ENCODE measurements at places on chromosomes 16 and 17.

DNA sequence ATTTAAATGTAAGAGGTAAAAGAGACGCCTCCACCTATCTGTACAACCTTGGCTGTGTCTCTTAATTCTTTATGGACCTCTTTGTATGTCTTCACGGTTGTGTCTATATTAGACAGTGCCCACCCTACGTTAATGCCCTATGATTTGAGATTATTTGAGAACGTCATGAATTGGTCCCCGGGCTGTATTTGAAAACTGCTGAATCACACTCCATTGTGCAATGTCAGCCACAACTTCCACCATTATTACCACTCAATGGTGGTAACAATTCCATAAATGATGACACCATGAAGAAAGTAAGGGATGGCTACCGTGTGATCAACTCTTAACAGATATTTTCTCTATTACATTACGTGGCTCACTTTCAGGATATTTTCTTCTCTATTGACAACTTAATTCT is 182.4 kb upstream of the RBFOX1 start:
- DNase-seq = no peak

DNA sequence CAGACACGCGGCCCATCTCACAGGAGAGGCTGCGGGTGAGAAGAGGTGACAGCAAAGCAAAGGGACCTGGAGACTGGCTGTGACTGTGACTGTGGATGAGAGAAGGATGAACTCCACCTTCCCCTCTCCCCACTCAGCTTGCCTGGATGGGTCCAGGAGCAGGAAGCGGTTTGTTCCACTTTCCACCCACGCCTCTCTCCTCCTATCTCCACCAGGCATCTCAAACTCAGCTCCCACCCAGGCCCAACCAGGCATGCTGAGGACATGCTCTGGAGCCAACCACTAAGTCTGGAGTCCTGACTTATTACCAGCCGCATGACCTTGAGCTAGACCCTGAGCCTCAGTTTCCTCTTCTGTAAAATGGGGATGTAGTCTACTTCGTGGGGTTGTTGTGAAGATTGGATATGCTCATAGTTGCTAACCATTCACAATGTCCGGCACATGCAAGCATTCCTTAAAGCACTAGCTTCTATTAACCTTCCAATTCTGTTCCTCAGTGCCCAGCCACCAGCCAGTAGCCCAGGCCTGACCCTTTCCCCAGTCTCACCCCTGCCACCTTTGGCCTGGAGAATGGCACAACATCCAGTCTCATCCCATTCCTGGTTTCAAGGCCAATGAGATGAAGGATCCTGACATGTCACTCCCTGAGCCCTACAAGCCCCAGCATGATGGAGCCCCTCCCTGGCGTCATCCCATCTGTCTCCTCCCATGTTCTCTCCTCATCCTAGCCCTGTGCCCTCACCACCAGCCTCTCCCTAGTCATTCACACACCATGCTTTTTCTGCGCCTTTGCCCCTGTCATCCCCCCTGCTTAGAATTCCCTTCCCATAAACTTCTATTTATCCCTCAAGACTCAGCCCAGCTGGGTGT is 2.3 kb downstream of the GAS2L2 start:
- no peak for DNase-seq

DNA sequence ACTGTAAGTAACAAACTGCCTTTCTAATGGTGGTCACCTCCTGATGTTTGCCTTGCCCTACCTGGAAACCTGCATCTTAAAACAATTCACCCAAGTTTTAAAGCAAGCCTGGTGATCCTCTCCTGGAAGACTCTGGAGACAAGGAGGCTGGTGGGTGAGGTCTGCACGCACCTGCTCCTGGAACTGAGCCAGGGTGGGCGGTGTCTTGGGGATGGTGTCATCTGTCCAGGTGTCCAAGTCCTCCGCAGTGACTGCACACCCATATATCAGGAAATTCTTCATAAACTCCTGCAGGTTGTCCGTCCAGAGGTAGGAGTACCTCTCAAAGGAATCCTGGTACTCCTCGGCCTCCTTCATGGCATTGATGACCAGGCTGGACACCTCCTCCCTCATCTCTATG is 44.9 kb downstream of the DNAH17 start:
- no peak for DNase-seq

DNA sequence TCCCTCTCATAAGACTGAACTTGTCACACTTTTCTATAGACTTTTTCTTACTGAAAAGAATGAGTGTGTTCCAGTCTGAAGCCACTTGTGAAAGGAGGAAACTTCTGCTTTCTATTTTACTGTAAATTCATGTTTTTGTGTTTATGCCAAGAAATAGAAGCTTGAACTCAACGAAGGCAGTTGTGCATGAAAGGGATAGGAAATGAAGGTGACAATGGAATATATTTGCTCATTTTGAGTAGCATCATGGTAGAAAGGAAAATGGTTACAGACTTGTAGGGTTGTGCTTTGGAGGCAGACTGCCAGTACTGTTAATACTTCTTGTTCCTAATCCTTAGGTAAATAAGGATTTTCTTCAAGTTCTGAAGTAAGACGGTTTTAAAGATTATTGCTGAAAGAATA is 8.1 kb downstream of the CLTC start:
- no peak for DNase-seq

DNA sequence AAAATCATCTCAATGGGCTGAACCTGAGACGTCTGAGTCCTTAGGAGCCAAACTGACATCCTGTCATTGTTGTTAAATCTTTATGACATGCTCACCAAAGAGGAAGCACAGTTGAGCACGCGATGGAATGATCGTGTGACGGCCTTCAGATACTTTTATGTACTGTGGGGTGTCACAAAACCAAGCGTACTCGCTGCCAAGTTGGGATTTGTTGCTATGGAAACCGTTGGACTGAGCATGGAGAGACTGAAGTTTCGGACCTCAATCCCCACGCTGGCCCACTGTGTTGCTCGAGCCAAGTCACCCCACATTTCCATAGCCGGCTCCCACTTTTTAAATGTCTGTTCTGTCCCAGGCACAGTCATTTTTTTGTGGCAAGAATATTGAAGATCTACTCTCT is 222.8 kb upstream of the SDK2 start:
- no peak for DNase-seq

GRCh38 chr16:23217646-23218045 is 35.1 kb downstream of the SCNN1G start:
- no peak for DNase-seq

- DNase-seq = no peak
These were observed 53.1 kb upstream of the ABCC11 start for GRCh38 chr16:48300391-48300856.

DNA sequence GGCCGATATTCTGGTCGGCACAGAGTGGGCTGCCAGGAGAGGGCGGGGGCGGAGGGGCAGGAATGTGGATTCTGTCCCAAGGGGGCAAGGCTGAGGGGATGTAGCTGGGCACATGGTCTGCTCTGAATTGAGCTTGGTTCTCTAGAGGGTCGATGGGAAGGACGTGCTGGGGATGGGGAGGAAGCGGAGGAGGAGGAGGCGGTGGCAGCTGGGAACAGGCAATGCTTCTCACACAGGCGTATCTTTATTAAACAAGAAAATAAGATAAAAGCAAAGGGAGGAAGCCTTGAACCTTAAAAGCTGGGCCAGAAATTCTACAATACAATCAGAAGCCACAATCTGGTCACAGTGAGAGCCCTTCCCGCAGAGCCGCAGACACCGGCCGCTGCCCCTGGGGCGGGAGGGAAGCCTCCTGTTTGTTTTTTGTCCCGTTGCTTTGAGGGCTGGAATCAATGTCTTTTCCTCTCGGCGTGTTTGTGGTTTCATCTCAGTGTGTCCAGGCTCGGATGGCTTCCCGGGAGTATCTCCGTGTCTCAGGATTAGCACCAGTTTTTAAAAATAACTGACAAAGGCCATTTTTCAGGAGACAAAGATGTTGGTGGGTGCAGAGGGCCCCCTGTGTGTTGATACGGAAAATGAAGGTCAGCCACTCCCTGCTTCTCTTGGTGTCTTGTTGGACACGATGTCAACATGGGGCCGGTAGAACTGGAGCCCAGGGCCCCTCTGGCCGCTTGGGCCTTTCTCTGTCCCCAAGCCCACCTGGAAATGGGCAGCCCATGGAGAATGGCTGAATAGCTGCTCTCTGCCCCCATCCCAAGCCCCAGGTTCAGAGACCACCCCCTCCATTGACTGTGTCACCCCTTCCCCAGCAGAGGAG is 12.3 kb upstream of the SLC7A5 start:
- DNase-seq = no peak

GRCh38 chr16:22070361-22071330 is 21.7 kb upstream of the VWA3A start:
- no peak for DNase-seq

DNA sequence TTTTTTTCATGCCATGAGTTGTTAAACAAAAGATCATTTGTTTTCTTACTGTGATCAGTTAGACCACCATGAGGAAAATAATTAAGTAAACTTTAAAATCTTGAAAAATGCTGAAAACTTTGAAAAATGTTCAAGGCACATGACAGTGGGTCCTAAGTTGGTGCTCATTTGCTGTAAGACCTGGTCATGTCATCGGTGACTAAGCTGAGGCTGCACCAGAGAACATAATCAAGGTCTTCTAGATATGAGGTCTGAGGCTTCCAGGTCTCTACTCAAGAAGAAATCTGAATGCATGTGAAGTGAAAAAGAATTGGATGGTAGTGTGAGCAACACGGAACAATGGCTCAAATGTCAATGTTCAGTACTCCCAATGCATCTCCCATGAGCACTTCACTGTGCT is 87.6 kb downstream of the CFDP1 start:
- no peak for DNase-seq

DNA sequence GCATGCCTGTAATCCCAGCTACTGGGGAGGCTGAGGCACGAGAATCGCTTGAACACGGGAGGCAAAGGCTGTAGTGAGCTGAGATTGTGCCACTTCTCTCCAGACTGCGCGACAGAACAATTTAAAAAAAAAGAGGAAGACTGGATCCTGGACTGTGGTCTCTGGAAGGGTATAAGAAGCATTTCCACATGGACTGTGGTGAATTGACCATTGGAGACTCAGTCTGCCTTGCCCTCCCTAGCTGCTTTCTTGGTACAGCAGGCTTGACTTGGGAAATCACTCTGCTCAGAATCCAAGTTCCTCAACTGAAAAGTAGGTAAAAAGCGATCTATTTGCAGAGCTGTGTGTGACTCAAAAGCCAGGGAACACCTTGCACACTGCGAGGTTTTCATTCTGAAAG is 1.0 kb upstream of the MGRN1 start:
- no peak for DNase-seq

DNA sequence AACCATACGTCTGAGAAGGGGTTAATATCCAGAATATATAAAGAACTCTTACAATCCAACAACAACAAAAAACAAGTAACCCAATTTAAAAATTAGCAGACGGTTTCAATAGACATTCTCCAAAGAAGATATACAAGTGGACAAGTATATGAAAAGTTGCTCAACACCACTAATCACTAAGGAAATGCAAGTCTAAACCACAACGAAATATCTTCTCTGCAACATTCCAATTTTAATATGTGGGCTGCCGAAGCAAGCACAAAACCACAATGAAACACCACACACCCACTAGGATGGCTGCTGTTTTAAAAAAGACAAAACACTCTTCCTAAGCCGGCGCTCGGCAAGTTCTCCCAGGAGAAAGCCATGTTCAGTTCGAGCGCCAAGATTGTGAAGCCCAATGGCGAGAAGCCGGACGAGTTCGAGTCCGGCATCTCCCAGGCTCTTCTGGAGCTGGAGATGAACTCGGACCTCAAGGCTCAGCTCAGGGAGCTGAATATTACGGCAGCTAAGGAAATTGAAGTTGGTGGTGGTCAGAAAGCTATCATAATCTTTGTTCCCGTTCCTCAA is 5.9 kb upstream of the SLC13A2 start:
- DNase-seq = no peak

GRCh38 chr17:51425773-51426172 is 165.4 kb downstream of the UTP18 start:
- DNase-seq = no peak

DNA sequence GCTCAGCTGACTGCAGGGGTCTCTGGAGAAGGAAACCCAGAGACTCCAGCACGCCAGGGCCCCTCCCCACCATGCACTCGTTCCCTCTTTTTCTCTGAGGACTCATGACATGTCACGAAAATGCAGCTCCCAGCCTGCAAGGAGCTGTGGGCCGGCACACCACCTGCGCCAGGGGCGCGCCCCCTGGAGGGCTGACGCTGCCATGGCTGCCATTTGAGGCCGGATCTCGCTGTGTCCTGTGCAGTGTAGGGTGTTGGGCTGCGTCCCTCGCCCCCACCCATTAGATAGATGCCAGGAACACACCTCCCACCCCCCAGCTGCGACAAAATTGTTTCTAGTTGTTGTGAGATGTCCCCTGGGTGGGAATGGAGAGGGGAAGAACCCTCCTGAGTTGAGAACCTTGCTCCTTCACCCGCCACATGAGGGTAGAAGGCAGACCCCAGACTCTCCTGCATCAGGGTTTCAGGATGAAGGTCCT is 8.2 kb downstream of the SYNGR2 start:
- DNase-seq = peak; percentile 64

DNA sequence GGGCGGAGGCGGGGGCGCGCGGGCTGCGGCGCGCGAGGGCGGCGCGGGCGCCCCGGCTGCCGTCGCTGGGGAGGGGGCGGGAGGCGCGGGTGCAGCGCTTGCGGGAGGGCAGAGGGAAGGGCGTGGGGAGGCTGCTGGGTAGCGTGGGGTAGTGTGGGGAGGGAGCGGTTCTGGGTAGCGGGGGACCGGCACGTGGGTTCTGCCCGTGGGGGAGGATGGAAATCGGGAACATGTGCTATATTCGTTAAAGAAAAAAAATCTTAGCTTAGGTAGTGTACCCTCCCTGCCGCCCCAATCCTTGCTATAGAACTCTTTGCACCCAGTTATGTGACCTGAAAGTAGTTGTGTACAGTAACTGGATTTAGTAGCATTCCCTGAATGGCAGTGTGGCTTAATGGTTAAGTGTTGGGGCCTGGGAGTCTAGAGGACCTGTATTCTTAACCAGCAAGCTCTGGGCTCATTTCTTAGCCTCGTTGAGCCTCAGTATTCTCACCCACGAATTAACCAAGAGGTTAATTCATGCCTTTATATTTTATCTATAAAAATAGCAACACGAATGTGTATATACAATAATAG is 646 bp downstream of the RABEP1 start:
- peak; percentile 24 for DNase-seq

DNA sequence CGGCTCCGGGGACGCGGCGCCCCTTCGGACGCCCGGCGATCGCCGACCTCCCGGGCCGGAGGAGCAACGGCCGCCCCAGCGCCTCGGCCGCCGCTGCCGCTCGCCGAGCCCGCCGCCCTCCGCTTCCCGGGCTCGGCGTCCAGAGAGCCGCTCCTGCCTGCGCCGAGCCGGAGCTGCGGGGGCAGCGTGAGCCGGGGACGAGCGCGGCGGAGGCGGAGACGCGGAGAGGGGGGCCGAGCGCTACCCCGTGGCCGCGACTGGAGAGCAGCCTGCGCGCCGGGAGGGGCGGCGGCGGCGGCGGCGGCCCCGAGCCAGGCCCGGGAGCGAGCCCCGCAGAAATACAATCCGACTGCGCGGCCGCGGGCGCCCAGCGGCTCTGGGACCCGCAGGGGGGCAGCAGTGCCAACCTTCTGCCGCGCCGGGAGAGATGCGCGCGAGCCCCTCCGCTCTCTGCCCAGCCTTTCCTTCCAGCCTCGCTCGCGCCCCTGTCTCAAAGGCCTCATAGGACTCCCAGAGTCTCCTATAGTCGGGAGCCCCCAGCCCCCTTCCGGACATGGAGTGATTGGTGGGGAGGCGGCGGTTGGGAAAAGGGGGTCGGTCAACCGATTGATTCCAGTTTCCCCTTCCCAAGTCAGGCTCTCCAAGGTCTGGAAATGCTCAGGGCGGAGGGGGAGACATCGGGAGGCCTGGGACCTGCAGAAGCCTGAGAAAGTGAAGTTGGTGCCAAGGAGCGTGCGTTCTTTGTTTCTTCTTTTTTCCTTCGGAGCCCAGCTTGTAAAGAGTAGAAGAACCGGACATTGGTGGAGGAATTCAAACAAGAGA is 1.0 kb upstream of the SDK2 start:
- no peak for DNase-seq

- no peak for DNase-seq
These were observed 10.8 kb upstream of the TPPP3 start for GRCh38 chr16:67403976-67404555.
